ENCODE measurements at places on chromosomes 7 and 10. TPM values are rescaled to one million over a fixed set of nuclear protein-coding genes. Genes with fewer than 3 reads are reported as not detected.

Gene CCL24
- not detected for polyA plus RNA-seq

Gene FZD8
- polyA plus RNA-seq: 0.12 TPM

Gene INHBA
- 19.4 TPM for polyA plus RNA-seq

Gene MRC1
- polyA plus RNA-seq: 0.01 TPM

Gene LRMDA
- polyA plus RNA-seq: 0.76 TPM

DNA sequence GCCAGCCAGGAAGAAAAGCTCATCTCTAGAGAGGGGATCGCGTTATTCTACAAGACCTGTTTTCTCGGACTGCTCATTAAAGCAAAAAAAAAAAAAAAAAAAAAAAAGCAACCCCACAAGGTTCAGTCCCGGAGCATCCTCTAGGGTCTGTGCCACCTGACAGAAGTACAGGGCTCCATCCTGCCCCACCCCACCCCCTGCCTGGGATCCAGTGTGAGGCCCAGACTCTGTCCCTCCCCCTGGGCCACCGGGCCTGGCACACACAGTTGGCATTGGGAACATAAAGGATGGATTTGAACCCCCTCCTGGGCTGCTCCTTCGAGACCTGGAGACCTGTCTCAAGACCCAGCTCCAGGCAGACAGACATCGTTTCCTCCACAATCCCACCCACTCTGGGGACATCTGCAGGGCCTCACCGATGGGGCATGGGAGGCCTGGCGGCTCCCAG, 688 bp downstream of the ORAI2 start:
- no peak for DNase-seq

DNA sequence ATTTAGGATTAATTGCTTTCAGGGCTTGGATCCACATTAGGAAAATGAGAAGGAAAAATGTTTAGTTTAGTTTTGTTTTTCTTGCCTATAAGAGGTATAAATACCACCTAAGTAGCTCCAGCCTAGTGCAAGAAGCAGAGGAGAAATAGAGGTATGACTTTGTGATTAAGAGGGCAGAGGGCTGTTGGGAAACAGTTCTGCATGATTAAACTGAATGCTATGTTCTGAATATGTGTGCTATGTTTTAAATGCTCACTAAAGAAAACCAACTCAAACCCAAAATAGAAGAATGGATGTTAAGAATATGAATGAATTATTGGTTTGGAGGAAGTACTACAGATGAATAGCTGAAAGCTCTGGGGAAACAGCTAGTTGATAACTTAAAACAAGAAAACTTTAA, 7.6 kb downstream of the CALCR start:
- peak; percentile 2 for DNase-seq

DNA sequence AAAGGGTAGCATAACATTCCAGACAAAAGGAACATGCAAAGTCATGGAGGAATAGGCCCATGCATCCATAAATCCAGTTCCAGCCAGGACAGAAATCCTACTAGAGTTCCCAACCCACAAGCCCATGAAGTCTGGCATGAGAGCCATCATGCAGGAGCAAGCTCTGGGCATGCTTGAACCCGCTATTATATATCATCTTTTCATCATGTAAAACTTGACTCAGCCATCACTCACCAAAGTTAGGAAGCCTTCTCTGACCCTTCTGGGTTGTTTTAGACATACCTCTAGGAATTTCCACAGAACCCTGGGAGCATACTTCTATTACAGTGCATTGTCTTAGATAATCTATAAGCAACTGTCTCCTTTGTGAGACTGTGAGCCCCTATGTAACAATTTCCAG, 293.0 kb upstream of the NPSR1 start:
- DNase-seq: no peak

DNA sequence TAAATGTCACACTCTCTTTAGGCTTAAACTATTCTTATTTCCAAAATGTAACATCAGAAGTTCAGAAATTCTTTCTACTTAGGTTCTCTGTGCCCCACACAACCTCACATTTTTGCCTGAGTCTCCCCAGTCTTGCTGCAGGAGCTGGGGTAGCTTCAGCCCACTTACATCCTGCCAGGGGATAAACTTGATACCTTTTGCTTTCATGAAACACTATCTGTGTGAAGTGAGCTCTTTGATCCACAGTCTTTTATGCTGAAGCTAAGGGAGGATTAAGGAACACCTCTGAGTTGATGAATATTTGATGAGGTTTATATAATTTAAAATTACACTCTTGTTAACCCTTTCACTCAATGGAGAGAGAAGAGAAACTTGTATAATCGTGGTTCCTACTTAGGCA, 341.0 kb downstream of the AUTS2 start:
- no peak for DNase-seq

DNA sequence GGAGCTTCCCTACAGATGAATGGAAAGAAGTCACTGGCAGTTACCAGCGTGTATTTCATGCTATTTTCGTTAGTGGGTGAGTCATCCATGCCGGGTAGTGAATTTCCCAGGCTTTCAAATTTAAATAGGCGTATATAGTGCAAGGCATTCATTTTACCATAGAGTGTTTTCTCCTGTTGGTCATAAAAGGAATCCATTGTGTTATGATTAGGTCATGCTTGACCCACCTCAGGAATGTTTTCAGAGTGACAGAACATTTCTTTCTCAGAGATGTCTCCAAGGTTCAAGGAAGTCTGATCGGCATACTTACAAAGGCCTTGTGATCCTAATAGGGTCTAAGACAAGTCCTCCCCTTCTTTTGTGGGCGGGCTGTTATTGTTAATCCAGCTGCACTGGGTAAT, 110.7 kb downstream of the AKR1D1 start:
- peak; percentile 87 for DNase-seq

All from fibroblast of lung (primary cell).